ENCODE measurements at places on chromosomes 5 and 9. TPM values are rescaled to one million over a fixed set of nuclear protein-coding genes. Genes with fewer than 3 reads are reported as not detected.
A peak's percentile ranks its signal among the peaks of the same experiment; 100 is the strongest.

GRCh38 chr5:125376059-125376641, 629.7 kb upstream of the ZNF608 start:
- no peak overlapping the region for H3K4me3 ChIP-seq
- no peaks in the 10 kb centered on the region for H3K36me3 ChIP-seq

DNA sequence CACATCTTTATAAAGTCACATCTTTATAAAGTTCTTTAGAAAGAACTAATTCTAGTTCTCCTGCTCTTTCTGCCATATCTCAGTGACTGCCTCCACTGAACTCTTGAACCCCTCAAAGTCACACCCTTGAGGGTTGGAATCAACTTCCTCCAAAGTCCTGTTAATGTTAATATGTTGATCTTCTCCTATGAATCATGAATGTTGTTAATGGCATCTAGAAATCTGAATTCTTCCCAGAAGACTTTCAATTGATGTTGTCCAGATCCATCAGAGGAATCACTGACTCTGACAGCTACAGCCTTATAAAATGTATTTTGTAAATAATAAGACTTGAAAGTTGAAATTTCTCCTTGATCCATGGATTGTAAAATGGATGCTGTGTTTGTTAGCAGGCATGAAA, 213.4 kb downstream of the COX7C start:
- H3K27ac ChIP-seq = no peak overlapping the region
- no peaks in the 10 kb centered on the region for H3K4me1 ChIP-seq
- H3K36me3 ChIP-seq = no peaks in the 10 kb centered on the region
- peaks cover 11% of the 10 kb centered on the region for H3K27me3 ChIP-seq
- no peak overlapping the region for H3K4me3 ChIP-seq

- peaks cover 1% of the 10 kb centered on the region for H3K36me3 ChIP-seq
- H3K27me3 ChIP-seq = no peaks in the 10 kb centered on the region
- H3K4me1 ChIP-seq = no peaks in the 10 kb centered on the region
- H3K4me3 ChIP-seq = no peak overlapping the region
These were observed 206.1 kb downstream of the YTHDC2 start for GRCh38 chr5:113719549-113719948.

GRCh38 chr5:131225282-131225974, 38.4 kb upstream of the CDC42SE2 start:
- H3K27me3 ChIP-seq = no peaks in the 10 kb centered on the region
- H3K4me3 ChIP-seq = no peak overlapping the region
- DNase-seq = no peak
- H3K36me3 ChIP-seq = no peaks in the 10 kb centered on the region
- no peak overlapping the region for H3K27ac ChIP-seq

DNA sequence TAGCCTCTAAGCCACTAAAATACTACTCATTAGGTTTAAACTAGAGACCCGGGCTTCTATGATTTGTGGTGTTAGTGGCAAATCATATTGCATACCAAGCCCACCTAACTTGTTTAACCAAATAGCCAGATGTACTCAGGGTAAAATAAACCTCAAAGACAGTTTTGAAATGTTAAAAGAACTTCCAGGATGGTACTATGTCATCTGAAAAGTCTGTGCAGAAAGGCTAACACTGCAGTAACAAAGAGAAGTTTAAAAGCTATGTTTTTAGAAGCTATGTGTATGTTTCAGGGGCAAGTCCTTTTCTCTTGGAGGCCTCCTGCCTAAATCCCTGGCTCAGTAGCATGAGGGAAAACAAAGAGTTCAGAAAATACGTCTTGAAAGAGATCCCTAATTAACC, 84.9 kb upstream of the IL7R start:
- DNase-seq = no peak

DNA sequence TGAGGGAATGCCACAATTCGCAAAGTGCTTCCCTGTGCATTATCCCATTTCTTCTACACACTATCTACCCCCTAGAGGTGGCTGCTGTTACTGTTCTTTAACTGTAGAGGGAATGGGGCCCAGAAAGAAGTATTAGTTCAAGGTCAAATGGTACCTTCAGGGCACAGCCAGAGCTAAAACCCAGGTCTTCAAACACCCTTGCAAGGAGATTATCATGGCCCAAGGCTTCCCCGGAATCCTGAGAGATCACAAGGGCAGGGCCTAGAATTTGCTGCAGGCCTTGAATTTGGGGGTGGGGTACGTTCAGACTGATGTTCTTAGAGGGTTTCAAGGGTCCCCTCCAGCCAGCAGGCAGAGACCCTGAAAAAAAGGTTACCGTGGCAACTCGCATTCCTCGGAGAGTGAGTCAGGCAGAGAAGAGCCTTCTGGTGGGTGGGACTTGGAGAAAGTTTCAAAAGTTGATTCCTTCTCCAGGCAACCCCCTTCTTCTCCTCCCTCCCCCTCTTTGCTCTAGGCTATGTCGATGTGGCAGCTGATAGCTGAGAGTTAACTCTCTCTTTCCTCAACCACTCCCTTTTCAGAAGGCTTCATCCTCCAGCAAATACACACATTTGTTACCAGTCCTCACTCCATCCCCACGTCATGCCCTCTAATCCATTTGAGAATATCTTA, 1.9 kb downstream of the SPARC start:
- H3K36me3 ChIP-seq = peaks cover 53% of the 10 kb centered on the region
- peak overlapping the region; percentile 96 for H3K4me3 ChIP-seq
- H3K27ac ChIP-seq = peak overlapping the region; percentile 100
- H3K27me3 ChIP-seq = no peaks in the 10 kb centered on the region
- no peak for DNase-seq

GRCh38 chr9:137715321-137715720, 96.5 kb downstream of the EHMT1 start:
- DNase-seq = no peak
- no peak overlapping the region for H3K27ac ChIP-seq
- peaks cover 35% of the 10 kb centered on the region for H3K36me3 ChIP-seq
- no peaks in the 10 kb centered on the region for H3K27me3 ChIP-seq
- H3K4me1 ChIP-seq = no peaks in the 10 kb centered on the region

GRCh38 chr5:78515670-78516069, 132.9 kb downstream of the LHFPL2 start:
- peaks cover 70% of the 10 kb centered on the region for H3K4me1 ChIP-seq
- no peak for DNase-seq
- no peaks in the 10 kb centered on the region for H3K27me3 ChIP-seq
- no peak overlapping the region for H3K4me3 ChIP-seq

DNA sequence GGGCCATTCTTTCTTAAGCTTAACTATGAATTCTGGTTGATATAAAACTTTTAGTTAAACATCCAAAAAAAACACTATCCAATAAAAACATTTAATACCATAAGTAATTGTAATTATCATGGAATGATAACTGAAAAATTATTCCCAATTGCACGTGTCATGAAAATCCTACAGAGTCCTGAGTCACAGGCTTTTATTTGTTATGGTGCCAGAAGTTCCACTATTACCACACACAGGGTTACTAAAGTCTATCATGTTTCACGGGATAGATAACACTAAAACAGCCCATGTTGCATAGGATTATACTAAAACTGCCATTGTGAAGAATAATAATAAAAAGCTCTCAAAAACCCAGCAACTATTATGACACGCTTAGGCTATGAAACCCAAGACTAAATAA, 1381.8 kb downstream of the EFNA5 start:
- no peak overlapping the region for H3K4me3 ChIP-seq
- H3K27ac ChIP-seq = no peak overlapping the region
- no peak for DNase-seq
- no peaks in the 10 kb centered on the region for H3K36me3 ChIP-seq
- H3K27me3 ChIP-seq = no peaks in the 10 kb centered on the region
- H3K4me1 ChIP-seq = peaks cover 3% of the 10 kb centered on the region

- H3K4me1 ChIP-seq = peaks cover 50% of the 10 kb centered on the region
- peak overlapping the region; percentile 82 for H3K4me3 ChIP-seq
- DNase-seq = no peak
These were observed 760 bp upstream of the MAN1B1 start for GRCh38 chr9:137085920-137086530.

DNA sequence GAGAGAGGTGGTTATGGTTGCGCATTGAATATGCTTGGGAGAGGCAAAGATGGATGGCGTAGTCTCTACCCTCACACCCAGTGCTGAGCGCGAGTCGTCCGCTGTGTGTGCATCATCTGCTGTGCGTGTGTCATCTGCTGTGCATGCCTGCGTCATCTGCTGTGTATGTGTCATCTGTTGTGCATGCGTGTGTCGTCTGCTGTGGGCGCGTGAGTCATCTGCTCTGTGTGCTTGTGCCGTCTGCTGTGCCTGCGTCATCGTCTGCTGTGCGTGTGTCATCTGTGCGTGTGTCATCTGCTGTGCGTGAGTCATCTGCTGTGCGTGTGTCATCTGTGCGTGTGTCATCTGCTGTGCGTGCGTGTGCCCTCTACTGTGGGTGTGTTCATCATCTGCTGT, 68.0 kb upstream of the IRX4 start:
- no peak for DNase-seq
- H3K27ac ChIP-seq = no peak overlapping the region
- no peaks in the 10 kb centered on the region for H3K36me3 ChIP-seq

- H3K4me1 ChIP-seq = peaks cover 8% of the 10 kb centered on the region
- H3K4me3 ChIP-seq = peak overlapping the region; percentile 59
- peak overlapping the region; percentile 83 for H3K27ac ChIP-seq
- no peaks in the 10 kb centered on the region for H3K27me3 ChIP-seq
These were observed 91.5 kb upstream of the NFIL3 start for GRCh38 chr9:91515074-91515687.

GRCh38 chr5:95739857-95740256, 8.7 kb downstream of the RHOBTB3 start:
- no peak overlapping the region for H3K27ac ChIP-seq
- H3K4me3 ChIP-seq = no peak overlapping the region
- DNase-seq = no peak
- H3K27me3 ChIP-seq = no peaks in the 10 kb centered on the region
- peaks cover 10% of the 10 kb centered on the region for H3K4me1 ChIP-seq

- no peaks in the 10 kb centered on the region for H3K36me3 ChIP-seq
- H3K4me1 ChIP-seq = peaks cover 44% of the 10 kb centered on the region
- no peak for DNase-seq
- H3K4me3 ChIP-seq = no peak overlapping the region
- H3K27me3 ChIP-seq = peaks cover 2% of the 10 kb centered on the region
These were observed 151.1 kb upstream of the CDKN2B start for GRCh38 chr9:22160221-22160620.

DNA sequence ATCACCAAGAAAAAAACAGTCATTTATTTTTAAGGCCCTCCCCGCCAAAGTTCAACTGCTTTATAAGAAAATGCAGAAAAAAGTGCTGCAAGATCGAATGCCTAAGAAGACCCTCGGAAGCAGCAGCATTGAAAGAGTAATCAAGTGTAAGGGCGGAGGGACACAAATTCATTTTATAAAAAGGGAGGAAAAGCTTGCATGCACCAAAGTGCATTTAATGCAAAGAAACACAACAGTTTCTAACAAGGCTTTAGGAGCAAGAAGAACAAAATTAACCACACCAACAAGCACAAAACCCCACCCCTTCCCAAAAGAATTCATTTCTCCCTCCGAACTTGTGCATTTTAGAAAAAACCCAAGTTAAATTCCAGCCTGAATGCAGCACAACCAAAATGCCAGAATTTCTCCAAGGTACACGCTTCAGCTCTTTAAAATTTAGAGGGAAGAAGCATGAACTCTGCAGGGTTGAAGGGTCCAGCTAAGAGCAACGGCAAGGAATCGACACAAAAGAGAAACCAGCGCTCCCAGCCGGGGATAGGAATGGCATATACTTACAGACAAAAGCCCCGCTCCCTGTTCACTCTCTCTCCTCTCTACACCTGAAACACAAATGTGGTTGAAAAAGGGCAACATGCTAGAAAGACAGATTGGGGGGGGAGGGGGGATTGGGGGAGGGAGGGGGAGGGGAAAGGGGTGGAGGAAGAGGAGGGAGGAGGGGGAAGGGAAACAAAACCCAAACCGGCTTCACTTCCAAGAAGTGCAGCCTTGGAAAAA, at the start of gene NREP:
TSS of gene NREP (minus strand) at position 614 of the 774 bp plus-strand sequence. CDS start 1,422 bp downstream, outside the sequence.
- H3K27ac ChIP-seq = peak within 1 kb of the TSS; percentile 96
- H3K27me3 ChIP-seq = no peaks in the 10 kb centered on the region
- peaks cover 55% of the 10 kb centered on the region for H3K4me1 ChIP-seq
- peak within 1 kb of the TSS; percentile 88 for H3K4me3 ChIP-seq

DNA sequence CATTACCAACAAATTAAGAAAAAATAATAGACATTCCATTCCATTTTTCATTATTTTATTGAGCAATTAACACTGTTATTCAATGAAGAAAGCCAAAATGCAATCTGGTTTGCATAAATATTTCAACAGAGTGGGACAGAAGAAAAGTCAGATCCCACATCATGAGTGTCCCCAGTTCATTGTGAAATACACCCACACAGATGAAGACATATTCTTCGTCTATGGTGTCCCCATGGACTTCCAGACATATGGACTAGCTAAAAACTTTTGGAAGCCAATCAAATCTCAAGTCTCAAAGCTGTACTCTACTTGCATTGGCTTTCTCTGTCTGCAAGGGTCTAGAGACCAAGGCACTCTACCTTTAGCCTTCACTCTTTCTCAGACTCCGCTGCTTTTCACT, 194.3 kb downstream of the SEMA5A start:
- no peak for DNase-seq
- H3K4me1 ChIP-seq = peaks cover 72% of the 10 kb centered on the region
- H3K36me3 ChIP-seq = peaks cover 6% of the 10 kb centered on the region
- no peak overlapping the region for H3K4me3 ChIP-seq

- peaks cover 20% of the 10 kb centered on the region for H3K4me1 ChIP-seq
- H3K27me3 ChIP-seq = no peaks in the 10 kb centered on the region
- no peak overlapping the region for H3K4me3 ChIP-seq
- H3K27ac ChIP-seq = peak overlapping the region; percentile 49
These were observed 76.3 kb upstream of the IQGAP2 start for GRCh38 chr5:76326577-76327302.

DNA sequence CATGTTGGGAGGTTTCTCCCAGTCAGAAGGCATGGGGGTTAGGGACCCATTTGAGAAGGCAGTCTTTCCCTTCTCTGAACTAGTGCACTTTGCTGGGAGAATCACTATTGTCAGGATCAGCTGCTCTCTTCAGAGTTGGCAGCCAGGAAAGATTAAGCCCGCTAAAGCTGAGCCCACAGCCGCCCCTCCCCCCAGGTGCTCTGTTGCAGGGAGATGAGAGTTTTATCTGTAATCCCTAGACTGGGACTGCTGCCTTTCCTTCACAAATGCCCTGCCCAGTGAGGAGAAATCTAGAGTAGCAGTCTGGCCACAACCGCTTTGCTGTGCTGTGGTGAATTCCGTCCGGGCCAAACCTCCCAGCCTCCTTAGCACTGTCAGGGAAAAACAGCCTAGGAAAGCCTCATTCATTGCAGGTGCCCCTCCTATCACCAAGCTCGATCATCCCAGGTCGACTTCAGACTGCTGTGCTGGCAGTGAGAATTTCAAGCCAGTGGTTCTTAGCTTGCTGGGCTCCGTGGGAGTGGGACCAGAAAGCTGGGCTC, 69.8 kb downstream of the CNTLN start:
- H3K4me1 ChIP-seq = no peaks in the 10 kb centered on the region
- H3K4me3 ChIP-seq = no peak overlapping the region
- no peak for DNase-seq

- H3K27ac ChIP-seq = peak overlapping the region; percentile 34
- peaks cover 22% of the 10 kb centered on the region for H3K4me1 ChIP-seq
- no peak overlapping the region for H3K4me3 ChIP-seq
- H3K27me3 ChIP-seq = no peaks in the 10 kb centered on the region
- H3K36me3 ChIP-seq = no peaks in the 10 kb centered on the region
These were observed 55.7 kb downstream of the GLIS3 start for GRCh38 chr9:4243877-4244812.

Gene C9orf50
- total RNA-seq = 0.39 TPM

Gene LCP2
- not detected for total RNA-seq

Gene PCDHB13
- 2.9 TPM for total RNA-seq

Gene FOXD4L5
- 0.51 TPM for total RNA-seq

Gene NXNL2
- total RNA-seq = 0.36 TPM

Gene FOXD4L3
- not detected for total RNA-seq

Gene TAF11L10
- total RNA-seq = not detected

Gene CSF1R
- 0.62 TPM for total RNA-seq

Gene CETN3
- 13.6 TPM for total RNA-seq

Gene SLC25A2
- 0.48 TPM for total RNA-seq

Gene MARVELD2
- total RNA-seq = 2.0 TPM

Gene LCN1
- total RNA-seq = 0.60 TPM

Gene NAA35
- total RNA-seq = 20.7 TPM

Gene GFPT2
- 18.8 TPM for total RNA-seq
